ENCODE measurements at places on chromosomes 7 and 10.

DNA sequence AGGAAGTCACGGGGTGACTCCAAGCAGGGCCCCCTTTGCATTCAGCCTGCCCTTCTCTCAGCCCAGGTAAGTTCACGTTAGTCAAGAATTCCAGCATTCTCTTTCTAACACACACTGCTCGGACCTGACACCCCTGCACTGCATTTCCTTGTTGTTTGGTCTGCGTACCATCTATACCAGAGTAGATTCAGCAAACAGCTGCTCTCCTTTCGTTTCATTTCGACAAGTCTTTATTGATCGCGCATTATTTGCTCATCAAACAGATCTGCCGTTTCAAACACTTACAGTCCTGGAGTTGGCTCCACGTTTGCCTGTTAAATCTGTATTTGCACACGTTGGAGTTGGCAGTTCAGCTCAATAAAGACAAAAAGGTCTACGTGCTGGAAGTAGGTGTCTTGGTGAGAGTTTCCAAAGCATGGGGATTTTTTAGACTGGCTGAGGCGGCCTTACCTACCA lies 495.1 kb downstream of the RPS24 start:
- DNase-seq: no peak

DNA sequence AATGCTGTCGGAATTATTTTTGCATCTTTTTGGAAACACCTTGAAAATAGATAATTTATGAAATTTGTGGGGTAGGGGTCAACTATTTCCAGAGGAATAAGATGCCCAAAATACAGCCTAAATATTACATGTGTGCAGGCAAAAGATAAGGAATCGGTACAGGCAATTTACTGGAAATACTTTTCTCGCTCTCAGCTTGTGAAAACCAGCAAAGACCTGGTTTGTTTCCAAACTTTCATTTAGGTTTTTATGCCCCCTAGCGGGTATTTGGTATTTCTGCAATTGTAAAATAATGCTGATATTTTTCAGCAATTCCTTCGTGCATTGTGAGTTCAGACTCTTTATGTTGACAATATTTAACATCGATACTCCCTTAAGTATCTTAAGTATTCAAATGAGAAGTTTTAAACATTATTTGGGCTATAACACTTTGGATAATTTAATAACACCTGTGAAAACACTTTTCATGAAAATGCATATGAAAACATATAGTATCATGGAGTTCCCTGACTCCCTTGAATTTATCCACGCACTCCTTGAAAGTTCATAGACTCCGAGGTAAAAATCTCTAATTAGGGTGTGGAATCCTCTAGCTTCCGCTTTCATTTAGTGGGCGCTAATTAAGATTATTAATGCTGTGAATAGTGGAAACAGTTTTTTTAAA lies 132.4 kb downstream of the TSPAN12 start:
- DNase-seq: no peak

DNA sequence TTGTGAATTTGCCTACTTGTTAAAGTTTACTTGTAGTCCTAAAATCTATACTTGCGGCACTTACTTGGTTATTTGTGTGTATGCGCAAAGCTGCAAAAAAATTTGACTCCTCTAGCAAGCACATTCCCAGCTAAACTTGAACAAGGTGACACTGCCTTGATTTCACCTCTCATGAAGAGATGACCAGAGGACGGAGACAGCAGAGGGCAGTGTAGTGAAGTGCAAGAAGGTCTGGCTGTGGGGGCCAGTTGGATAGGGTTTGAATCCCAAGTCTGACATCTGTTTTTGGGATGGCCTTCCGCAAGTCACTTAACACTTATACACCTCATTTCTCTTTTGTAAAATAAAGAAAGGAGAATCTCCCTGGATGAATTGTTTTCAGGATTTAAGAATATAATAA lies 15.7 kb downstream of the SLK start:
- DNase-seq: no peak

- no peak for DNase-seq
Observed at GRCh38 chr7:87359366-87359765, 13.9 kb downstream of the CROT start.

- no peak for DNase-seq
Observed at GRCh38 chr7:27145165-27145913, 1.9 kb upstream of the HOXA5 start.
